ENCODE measurements at places on chromosomes 2 and 18. TPM values are rescaled to one million over a fixed set of nuclear protein-coding genes. Genes with fewer than 3 reads are reported as not detected.
A peak's percentile ranks its signal among the peaks of the same experiment; 100 is the strongest.

DNA sequence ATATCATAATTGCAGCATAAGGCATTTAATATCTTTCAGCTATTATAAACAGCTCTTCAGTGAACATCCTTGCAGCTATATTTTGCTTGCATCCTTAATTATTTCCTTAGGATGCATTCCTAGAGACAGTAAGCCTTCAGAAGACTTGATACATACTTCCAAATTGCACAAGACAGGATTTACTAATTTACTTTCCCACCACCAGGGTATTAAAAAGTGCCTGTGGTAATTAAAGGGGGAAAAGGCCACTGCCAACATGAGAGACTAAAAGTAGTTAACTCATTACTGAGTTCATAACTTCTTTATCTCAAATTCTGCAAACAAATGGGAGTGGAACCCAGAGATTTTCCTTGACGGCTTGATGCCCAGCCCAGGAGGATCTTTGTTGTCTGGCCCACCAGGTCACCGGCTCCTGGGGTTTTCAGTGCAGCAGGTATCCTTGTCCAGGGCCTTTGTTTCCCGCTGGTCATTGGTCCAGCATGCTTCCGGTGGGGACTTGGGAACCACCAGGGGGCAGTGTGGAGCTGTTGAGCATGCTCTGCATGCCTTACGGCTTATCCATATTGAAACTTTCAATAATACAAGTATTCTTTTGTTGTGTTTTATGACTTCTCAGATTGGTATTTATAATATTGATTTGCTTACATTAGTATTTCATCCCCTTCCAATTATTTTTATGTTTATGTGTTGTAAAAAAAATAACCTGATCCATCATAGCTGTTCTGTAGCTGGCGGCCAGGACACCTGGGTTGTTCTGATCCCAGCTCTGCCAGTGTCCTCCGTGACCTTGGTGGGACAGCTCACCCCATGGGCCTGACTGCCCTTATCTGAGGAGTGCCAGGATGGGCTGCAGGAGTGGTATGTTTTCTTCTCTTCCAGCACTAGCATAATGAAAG is 61.4 kb downstream of the TGOLN2 start:
- peak; percentile 50 for DNase-seq

GRCh38 chr2:25112113-25112512 is 56.3 kb downstream of the POMC start:
- no peak for DNase-seq

GRCh38 chr18:10900435-10900834 is 248.9 kb downstream of the PIEZO2 start:
- no peak for DNase-seq

GRCh38 chr18:78558948-78559347 is 420.7 kb upstream of the SALL3 start:
- DNase-seq, result no peak

DNA sequence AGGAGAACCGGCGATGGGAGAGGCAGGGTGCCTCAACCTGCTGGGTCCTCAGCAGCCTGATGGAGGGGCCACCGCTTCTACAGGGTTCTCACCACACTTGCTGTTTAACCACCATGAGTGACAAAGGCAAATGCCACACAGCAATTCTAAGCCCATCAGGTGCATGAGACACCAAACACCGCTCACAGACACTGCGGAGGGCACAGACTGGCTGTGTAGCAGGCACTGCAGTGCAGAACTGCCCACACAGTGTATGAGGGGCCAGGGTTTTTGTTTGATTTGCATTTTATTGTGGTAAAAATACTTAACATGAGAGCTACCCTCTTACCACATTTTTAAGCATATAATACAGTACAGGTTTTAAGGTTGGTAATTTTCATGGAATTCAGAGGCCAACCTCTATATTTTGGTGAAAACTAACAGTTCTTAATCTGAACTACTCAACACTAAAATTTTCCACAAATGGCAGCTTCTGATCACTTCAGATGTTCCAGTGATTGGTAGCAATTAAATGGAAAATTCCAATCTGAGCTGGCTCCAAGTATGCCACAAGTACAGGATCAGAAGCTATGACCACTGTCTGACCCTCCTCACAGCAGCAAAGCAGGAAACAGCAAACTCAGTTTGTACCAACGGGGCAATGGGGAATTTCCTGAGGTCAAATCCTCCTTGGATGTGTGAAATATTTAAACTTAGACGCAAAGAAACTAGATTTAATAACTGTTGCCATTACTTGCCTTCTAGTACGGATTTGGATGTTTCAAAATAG is 67.7 kb downstream of the FAM210A start:
- no peak for DNase-seq

DNA sequence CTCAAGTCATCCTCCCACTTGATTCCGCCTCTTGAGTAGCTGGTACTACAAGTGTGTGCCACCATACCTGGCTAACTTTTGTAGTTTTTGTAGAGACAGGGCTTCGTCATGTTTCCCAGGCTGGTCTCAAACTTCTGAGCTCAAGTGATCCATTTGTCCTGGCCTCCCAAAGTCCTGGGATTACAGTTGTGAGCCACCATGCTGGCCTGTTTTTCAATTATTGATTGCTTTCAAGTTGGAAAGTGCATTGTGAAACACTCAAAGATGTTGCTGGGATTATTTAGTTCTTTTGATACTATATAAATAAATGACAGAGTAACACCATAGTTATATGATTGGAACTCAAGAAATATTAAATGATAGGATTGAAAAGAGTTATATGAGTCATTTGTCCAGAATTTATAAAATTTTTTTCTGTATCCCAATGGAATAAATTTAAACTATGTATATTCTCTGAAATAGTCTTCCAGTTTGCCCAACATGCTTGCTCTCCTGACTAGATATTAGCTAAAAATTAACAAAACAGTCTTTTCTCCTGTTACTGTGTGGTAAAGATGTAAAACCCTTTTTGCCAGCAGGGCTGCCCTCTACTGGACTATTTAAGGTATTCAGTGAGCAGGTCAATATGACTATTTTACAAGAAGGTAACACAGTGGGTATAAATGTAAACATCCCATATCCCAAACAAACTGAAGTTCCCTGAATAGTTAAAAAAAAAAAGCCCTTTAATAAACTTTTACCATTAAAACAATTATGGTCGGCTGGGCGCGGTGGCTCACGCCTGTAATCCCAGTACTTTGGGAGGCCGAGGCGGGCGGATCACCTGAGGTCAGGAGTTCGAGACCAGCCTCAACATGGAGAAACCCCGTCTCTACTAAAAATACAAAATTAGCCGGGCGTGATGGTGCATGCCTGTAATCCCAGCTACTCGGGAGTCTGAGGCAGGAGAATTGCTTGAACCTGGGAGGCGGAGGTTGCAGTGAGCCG is 42.7 kb downstream of the ACSL3 start:
- no peak for DNase-seq

GRCh38 chr2:196718419-196719109 is 79.0 kb downstream of the CCDC150 start:
- no peak for DNase-seq

DNA sequence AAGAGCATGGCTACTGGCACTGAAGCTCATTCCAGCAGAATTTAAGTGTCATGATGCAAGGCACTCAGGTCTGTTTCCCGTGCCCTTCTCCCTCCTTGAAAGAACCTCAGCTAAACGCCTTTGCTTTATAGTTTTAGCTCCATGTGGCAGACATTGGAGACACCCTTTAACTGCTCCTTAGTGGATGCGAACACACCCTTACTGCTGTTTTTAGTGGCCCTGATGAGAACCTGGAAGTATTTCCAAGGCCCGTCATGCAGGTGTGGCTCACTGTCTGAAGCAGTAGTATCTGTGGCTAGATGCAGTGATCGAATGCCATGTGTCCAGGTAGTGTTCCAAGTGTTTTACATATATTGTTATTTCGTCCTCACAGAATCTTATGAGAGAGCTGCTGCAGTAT is 28.3 kb downstream of the KIF5C start:
- no peak for DNase-seq

The PLEKHB2 gene
- total RNA-seq, result 107 TPM

The KCNK3 gene
- 1.1 TPM for total RNA-seq

DNA sequence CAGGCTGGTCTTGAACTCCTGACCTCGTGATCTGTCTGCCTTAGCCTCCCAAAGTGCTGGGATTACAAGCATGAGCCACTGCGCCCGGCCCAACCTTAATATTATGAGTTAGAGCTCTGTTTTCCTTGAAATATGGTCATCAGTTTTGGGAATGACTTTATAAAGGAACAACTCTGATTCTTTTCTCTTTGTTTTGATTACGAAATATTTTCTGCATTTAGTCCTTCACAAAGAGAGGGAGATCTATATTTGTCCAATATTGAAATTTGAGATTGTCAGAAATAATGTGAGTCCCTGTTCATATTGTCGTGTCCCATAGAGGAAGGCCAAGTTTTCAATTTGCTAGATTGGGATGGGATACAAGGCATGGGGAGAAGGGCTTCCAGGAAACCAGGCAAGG is 3.1 kb downstream of the SMYD5 start:
- no peak for DNase-seq

The CLEC4F gene
- total RNA-seq, result not detected

DNA sequence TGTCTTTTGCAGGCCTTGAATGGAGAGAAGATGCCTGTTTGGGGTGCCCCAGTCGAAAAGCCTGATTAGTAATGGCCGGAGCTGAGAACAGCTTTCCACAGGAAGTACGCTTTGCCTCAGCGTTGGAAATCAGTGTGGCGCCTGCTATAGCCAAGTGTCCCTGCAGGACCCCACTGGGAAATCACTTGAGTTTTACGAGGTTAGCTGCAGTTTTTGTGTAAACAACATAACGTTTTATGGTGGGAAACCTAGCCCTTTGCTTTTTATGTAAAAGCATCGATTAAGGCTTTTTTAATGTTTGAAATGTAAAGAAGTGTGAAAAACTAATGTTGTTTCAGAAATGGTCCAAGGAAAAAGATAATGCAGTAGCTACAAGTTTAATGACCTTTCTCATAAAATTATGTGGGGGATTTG is 234.2 kb downstream of the TTC32 start:
- no peak for DNase-seq

GRCh38 chr2:55869637-55870325 is 53.8 kb downstream of the EFEMP1 start:
- no peak for DNase-seq

DNA sequence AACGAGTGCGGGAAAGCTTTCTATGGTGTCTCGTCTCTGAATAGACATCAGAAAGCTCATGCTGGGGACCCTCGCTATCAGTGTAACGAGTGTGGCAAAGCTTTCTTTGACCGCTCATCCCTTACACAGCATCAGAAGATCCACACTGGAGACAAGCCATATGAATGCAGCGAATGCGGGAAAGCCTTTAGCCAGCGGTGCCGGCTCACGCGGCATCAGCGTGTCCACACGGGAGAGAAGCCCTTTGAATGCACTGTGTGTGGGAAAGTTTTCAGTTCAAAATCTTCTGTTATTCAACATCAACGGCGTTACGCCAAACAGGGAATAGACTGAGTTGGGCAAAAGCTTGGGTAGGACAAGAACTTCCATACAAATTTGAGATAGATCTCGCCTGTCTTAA is 16.2 kb downstream of the ZNF2 start:
- DNase-seq, result no peak

GRCh38 chr18:52670896-52671295 is 330.9 kb downstream of the DCC start:
- DNase-seq, result no peak

The SCLY gene
- total RNA-seq, result 13.2 TPM

GRCh38 chr2:74429487-74430451 is 8.2 kb downstream of the WDR54 start:
- DNase-seq, result no peak

GRCh38 chr2:226773291-226773690 is 26.3 kb downstream of the IRS1 start:
- no peak for DNase-seq

GRCh38 chr18:2482706-2483475 is 88.4 kb downstream of the METTL4 start:
- DNase-seq, result no peak

The RIT2 gene
- total RNA-seq, result not detected

The TXNL4A gene
- 23.5 TPM for total RNA-seq

GRCh38 chr2:191165176-191165643 is 14.4 kb upstream of the STAT4 start:
- DNase-seq, result no peak

- DNase-seq, result no peak
Observed at GRCh38 chr2:164667566-164667965, 46.3 kb upstream of the GRB14 start.

Measured in Peyer's patch (tissue), 4 donors.